Myometrial cell (primary cell): ENCODE measurements at places on chromosomes 12 and 14. TPM values are rescaled to one million over a fixed set of nuclear protein-coding genes. Genes with fewer than 3 reads are reported as not detected.

Gene PRORP
- total RNA-seq: 25.1 and 30.3 TPM in 2 replicates

Gene FAM90A1
- total RNA-seq: under 0.01 and 0.18 TPM in 2 replicates

Gene KRT3
- not detected in 2 replicates for total RNA-seq

Gene KLRK1
- total RNA-seq: not detected in 2 replicates

Gene TEAD4
- 19.7 and 24.2 TPM in 2 replicates for total RNA-seq

Gene FOXG1
- total RNA-seq: not detected in 2 replicates

Gene GDF3
- total RNA-seq: not detected in 2 replicates

Gene TCL1B
- not detected in 2 replicates for total RNA-seq

Gene CACNA2D4
- total RNA-seq: 1.6 and 4.3 TPM in 2 replicates

Gene LYZ
- not detected in 2 replicates for total RNA-seq

Gene NTN4
- total RNA-seq: 0.58 and 0.71 TPM in 2 replicates

Gene CIROP
- total RNA-seq: 0.58 TPM in 1 of 2 replicates, not detected in the other

Gene TAS2R19
- not detected in 2 replicates for total RNA-seq
